Activated T-cell treated with anti-CD3 and anti-CD28 coated beads, Interleukin-2, amount 50 U/mL, for 24 hours (primary cell): ENCODE measurements at places on chromosomes 3 and 15.

DNA sequence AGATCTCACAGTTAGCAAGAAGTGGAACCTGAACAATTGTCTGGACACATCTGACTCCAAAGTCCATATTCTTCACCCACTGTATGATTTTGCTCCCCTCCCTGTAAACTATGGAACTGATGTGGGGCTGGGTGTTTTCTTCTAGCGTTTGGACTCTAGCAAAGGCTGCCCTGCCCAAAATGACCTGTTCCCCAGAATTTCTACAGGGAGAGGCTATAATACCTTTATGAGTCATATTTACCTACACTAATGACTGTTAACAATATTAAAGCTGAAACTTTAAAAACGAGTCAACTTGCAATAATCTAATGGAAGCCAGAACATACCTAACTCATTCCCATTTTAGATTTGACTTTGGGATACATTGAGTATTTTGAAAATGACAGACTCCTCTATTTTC is 531.2 kb upstream of the CFAP20DC start:
- H3K36me3 ChIP-seq, result peaks cover under 1% of the 10 kb centered on the region
- H3K4me1 ChIP-seq, result peaks cover 9% of the 10 kb centered on the region
- H3K27me3 ChIP-seq, result no peaks in the 10 kb centered on the region
- no peak overlapping the region for H3K27ac ChIP-seq
- no peak for DNase-seq

- no peak for DNase-seq
- H3K4me3 ChIP-seq, result no peak overlapping the region
- peaks cover 51% of the 10 kb centered on the region for H3K27me3 ChIP-seq
- no peaks in the 10 kb centered on the region for H3K36me3 ChIP-seq
- no peak overlapping the region for H3K27ac ChIP-seq
- peaks cover 2% of the 10 kb centered on the region for H3K4me1 ChIP-seq
These were observed 122.0 kb upstream of the ALDH1A3 start for GRCh38 chr15:100757661-100758060.

DNA sequence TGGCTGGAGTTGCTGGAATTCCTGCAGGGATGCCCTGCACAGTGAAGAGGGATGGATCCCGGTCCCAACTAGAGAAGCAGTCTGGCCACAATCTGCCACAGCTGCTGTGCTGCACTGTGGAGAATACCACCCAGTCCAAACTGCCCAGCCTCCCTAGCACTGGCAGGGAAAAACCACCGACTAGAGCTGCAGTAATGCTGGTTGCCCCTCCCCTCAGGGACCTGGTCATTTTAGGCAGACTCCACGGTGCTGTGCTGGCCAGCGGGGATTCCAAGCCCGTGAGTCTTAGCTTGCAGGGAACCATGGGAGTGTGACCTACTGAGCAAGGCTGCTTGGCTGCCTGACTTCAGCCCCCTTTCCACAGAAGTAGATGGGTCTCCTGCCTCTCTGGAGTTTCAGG is 478.0 kb upstream of the ATP11B start:
- H3K4me3 ChIP-seq, result no peak overlapping the region
- no peak for DNase-seq
- no peak overlapping the region for H3K27ac ChIP-seq
- H3K36me3 ChIP-seq, result no peaks in the 10 kb centered on the region

DNA sequence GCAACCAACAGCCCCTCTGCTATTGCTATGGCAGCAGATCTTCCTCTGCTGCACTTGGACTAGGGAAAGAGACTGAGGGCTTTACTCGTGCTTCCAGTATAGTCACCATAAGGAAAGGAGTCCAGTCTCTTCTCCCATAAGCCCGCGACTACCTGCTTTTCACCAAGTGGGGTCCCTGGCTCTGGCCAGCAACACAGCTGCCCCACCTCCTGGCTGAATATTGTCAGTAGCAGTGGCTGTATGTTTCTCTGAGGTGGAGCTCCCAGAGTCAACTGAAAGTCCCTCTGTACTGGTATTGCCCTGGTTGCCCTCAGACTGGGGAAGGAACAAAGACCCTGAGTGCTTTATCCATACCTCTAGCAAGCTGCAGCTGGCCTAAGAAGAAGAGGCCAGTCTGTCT is 719.6 kb downstream of the SQOR start:
- no peak for DNase-seq
- H3K4me1 ChIP-seq, result no peaks in the 10 kb centered on the region
- no peaks in the 10 kb centered on the region for H3K36me3 ChIP-seq
- no peak overlapping the region for H3K27ac ChIP-seq
- no peak overlapping the region for H3K4me3 ChIP-seq

- H3K27ac ChIP-seq, result no peak overlapping the region
- no peak for DNase-seq
- H3K27me3 ChIP-seq, result peaks cover 27% of the 10 kb centered on the region
- H3K4me1 ChIP-seq, result peaks cover 3% of the 10 kb centered on the region
- no peaks in the 10 kb centered on the region for H3K36me3 ChIP-seq
These were observed 24.6 kb downstream of the DNAJB8 start for GRCh38 chr3:128442070-128442469.

DNA sequence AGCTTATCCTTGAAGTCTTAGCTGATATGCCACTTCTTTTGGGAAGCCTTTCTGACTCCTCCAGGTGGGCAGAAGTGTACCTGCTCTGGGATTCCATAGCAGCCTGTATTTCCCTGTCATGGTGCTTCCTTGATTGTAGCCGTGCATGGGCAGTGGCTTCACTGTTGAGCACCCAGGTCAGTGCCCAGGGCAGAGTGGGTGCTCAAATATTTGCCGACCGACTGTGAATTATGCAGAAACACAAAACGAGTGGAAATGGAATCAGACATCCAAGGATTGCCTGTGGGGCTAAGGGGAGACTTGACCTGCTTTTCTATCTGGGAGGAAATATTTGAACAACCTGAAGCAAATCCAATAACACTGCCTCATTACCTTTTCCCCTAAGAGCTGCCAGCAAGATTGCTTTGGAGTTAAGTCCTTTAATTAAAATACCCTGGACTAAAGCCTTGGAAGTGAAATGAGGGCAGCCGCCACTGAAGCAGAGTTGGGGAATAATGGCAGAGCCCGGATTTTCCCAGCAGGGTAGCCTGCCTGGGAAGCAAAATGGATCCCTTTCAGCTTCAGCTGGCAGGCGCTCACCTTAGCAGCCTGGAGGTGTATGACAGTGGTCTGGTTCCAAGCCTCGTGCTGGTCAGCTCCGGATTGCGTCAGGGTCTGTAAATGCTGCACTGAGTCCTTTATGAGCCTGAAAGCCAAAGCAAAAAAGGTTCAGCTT is 14.9 kb downstream of the ACOX2 start:
- H3K36me3 ChIP-seq, result no peaks in the 10 kb centered on the region
- H3K27me3 ChIP-seq, result no peaks in the 10 kb centered on the region
- no peaks in the 10 kb centered on the region for H3K4me1 ChIP-seq
- no peak for DNase-seq
- no peak overlapping the region for H3K27ac ChIP-seq

- no peak overlapping the region for H3K27ac ChIP-seq
- no peaks in the 10 kb centered on the region for H3K36me3 ChIP-seq
- H3K4me1 ChIP-seq, result no peaks in the 10 kb centered on the region
- no peaks in the 10 kb centered on the region for H3K27me3 ChIP-seq
These were observed 349.3 kb downstream of the MAGI1 start for GRCh38 chr3:65689436-65689835.

DNA sequence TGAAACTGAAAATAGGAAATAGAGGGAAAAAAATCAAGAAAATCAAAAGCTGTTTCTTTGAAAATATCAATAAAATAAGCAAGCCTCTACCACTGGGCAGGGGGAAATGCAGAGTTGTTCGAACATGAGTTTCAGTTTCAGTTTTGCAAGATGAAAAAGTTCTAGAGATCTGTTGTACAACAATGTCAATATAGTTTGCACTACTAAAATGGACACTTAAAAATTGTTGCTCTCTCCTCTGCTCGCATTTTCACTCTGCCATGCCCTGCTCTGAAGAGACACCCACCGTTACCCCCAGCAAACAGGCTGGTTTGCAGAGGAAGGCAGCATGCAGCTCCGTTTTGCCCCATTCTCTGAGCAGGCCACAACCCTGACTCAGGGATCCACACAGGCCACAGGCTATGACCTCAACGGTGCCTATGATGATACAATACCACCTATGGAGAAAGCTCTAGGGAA is 64.5 kb downstream of the ZNF148 start:
- peak; percentile 60 for DNase-seq
- H3K27me3 ChIP-seq, result no peaks in the 10 kb centered on the region
- peak overlapping the region; percentile 91 for H3K27ac ChIP-seq
- peaks cover 68% of the 10 kb centered on the region for H3K36me3 ChIP-seq

DNA sequence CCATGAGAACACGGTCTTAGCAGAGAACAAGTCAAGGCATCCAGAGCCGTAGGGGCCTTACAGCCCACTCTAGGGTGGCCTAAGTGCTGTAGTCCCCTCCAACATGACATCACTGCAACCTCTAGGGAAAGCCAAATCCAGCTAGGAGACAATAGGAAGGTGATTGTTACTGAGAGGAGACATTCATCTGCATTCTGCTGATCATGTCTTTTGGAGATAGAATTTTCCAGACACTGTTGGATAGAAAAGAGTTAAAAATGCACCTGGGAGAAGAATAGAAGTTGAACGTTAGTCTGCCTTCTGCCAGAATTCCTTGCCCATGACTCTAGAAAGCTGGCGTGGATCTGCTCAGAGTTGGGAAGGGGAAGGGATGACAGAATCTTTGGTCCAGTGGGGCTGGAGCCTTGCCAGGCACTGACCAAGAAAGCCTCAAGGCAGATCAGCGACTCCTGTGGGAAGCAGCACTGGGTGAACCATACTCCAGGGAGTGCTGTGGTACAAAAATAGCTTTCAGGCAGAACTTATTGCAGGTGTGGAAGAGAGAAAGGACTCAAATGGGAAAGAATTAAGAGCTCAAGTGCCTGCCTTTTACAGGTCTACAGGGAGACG is 44.8 kb upstream of the RAF1 start:
- H3K27me3 ChIP-seq, result peaks cover 5% of the 10 kb centered on the region
- H3K27ac ChIP-seq, result no peak overlapping the region
- H3K36me3 ChIP-seq, result no peaks in the 10 kb centered on the region
- H3K4me1 ChIP-seq, result no peaks in the 10 kb centered on the region
- no peak for DNase-seq
- no peak overlapping the region for H3K4me3 ChIP-seq

DNA sequence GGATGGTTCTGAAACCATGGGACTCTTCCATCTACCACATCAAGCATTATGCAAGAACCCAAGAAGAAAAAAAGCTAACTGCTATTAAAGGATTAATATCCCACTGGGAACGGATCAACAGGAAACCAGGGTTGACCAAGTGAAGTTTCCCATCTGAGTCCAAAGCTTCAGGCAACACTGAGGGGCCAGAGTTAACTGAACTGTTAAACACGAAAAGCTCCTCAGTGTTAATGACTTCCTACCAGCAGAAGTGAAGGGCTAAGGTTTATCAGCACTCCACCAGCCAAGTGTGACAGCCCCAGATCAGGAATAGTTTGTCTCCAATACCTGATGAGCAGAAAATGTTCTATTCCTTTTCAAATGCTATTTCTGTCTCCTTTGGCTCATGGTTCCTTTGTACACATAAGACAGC is 36.7 kb downstream of the PTPN9 start:
- H3K4me3 ChIP-seq, result no peak overlapping the region
- no peak overlapping the region for H3K27ac ChIP-seq
- DNase-seq, result no peak
- peaks cover 8% of the 10 kb centered on the region for H3K36me3 ChIP-seq
- H3K4me1 ChIP-seq, result peaks cover 23% of the 10 kb centered on the region

- no peaks in the 10 kb centered on the region for H3K36me3 ChIP-seq
- peak overlapping the region; percentile 25 for H3K4me3 ChIP-seq
- H3K4me1 ChIP-seq, result peaks cover 32% of the 10 kb centered on the region
- no peak overlapping the region for H3K27ac ChIP-seq
These were observed 1.3 kb downstream of the OCA2 start for GRCh38 chr15:28097656-28098359.

- DNase-seq, result no peak
- H3K36me3 ChIP-seq, result no peaks in the 10 kb centered on the region
- H3K27me3 ChIP-seq, result no peaks in the 10 kb centered on the region
- no peak overlapping the region for H3K27ac ChIP-seq
- no peak overlapping the region for H3K4me3 ChIP-seq
These were observed 514.5 kb downstream of the ROBO1 start for GRCh38 chr3:79253271-79253670.
